Stimulated activated CD4-positive, alpha-beta T cell treated with anti-CD3 and anti-CD28 coated beads, TNF-alpha, amount 100 ng/mL, for 1 hour (primary cell): ENCODE measurements at places on chromosomes 3 and 15.

- DNase-seq, result no peak
Measured at GRCh38 chr3:50321336-50322114, 1.0 kb downstream of the HYAL2 start.

DNA sequence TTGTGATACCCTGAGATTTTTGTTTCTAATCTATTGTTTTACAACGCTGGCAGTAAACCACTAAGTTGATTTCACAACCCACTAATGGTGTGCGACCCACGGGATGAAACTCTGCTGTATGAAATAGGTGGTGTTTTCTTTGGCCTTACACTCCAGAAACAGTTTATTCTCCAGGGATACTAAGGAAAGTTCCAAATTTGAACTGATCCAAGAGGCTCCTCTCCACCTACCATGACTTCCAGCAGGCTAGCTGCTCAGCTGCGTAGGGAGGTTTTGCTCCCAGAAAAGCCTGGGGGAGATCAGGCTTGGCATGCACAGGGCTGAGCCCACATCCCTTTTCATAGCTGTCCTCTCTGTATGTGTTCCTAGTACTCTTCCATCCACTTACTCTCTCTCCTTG lies 71.5 kb downstream of the FAM174B start:
- DNase-seq, result no peak

DNA sequence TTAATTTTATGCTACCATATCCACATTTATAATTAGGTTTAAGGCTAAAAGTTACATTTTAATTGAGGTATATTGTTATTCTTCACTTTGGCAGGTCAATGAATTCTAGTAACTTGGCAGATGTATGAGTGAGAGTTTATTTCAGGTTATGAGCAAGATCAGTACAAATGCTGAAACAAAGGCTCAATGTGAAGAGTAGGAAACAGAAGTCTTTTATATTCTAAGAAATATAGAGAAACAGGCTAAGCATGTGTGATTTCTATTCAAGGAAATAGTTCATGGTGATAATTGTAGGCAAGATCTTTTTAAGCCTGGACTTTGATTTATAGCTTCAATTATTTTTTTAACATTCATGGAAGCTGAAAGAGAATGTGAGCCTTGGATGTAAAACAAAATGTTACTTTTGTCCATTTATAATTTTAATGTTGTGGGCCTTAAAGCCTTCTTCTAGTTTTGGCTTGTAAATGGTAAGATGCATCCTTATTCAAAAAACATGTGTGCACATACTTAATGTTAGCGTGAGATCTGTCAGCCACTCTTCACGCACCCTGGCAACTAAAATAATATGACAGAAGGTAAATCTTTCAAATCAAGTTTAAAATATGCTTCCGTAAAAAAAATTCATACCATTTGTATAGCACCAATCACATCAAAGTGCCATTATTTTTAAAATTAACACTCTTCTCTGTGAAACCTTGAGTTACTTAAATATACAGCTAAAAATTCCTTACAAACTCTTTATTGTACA lies 22.8 kb upstream of the OSTN start:
- DNase-seq, result no peak

DNA sequence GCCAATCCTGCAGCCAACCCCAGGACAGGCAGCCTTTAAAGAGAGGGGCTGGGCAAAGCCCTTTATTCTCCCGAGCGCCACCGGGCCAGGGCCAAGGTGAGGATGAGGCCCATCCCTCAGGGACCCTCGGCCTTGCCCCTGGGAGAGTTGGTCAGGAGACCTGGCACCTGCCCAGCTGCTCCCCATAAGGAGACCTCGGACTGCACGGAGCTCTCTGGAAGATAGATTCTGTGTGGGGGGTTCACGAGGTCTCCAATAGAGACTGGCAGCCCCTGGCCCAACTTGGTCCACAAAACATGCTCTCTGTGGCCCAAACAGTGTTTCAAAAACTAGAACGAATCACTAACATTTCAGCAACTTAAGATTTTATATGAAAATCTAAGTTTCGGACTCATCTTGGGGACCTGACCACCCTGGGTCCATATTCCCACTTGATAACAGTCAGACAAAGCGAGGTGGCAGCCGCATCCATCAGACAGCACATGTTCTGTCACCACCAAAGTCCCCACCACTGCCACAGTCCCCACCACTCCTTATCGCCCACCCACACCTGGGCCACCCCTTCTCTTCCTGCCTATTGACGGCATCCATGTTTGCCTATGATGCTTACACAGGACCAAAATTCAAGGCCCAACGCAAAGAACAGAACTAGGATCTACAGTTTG lies 114.4 kb upstream of the RPL32 start:
- no peak for DNase-seq

DNA sequence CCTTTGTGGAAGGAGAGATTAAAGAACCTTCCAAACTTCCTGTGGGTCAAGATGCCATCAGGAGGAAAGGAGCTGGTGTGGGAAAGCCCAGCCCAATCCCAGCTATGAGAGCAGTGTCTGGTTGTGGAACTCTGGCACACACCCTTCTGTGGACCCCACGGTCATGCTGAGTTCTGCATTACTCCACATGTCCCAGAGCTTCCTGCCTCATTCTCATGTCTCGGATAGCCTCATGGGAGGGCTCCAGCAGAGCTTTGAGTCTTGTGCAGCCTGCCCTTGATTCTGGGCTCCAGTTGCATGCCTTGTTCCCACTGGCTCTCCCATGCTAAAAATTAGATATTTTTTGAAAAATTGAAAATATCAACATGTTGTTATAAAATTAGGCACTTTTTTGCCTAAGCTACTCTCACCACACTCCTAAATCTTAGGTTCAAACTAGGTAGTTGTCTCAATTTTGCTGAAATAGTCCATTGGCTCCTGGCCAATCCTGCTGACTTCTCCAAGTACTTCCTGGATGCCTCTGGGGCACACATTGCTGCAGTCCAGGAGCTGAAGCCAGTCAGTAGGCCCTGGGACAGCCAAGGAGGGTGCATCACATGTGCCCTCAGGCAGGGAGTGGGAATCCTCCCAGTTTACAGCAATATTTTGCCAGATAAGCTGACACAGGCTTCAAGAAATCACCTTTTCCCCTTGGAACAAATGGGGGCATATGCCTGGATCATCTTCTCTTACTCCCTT lies 144.3 kb downstream of the EEFSEC start:
- DNase-seq, result no peak
